Glomerular endothelial cell (primary cell): ENCODE measurements at places on chromosomes 4 and X. TPM values are rescaled to one million over a fixed set of nuclear protein-coding genes. Genes with fewer than 3 reads are reported as not detected.

Gene S100G
- total RNA-seq, result not detected in 2 replicates

Gene ZNF711
- 1.4 and 3.3 TPM in 2 replicates for total RNA-seq

Gene TMPRSS11B
- total RNA-seq, result not detected in 2 replicates

Gene CTSO
- 18.3 TPM in 2 replicates for total RNA-seq

Gene FGF5
- 1.9 and 4.3 TPM in 2 replicates for total RNA-seq

Gene CHRDL1
- total RNA-seq, result 0.58 and 4.0 TPM in 2 replicates

Gene WWC2
- 24.1 and 32.0 TPM in 2 replicates for total RNA-seq
